ENCODE measurements at places on chromosomes 4 and X.

GRCh38 chr4:108646706-108647105, 3.7 kb upstream of the OSTC start:
- no peak for DNase-seq

- no peak for DNase-seq
Observed at GRCh38 chrX:9390693-9391368, 74.0 kb upstream of the TBL1X start.

- DNase-seq: no peak
Observed at GRCh38 chr4:167774646-167775045, 317.7 kb upstream of the ANXA10 start.

DNA sequence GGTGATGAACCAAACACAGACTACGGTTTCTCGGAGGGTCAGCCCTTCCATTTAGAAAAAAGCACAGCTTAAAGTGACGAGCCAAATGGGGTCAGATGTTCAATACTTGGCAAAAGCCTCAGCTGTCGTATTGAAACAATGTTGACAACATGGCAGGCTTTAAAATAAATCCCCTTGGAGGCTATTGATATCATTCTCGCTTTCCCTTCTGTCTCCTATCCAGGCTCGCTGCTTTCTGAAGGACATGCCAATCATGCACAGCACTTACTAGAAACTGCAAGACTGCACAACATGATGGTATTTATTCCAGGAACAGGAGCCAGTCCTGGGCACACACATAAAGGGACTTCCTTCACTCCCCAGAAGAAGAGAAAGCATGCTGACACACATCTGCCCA, 137.9 kb downstream of the SLC7A11 start:
- no peak for DNase-seq

GRCh38 chr4:125311503-125311902, 3.3 kb upstream of the FAT4 start:
- DNase-seq: no peak

GRCh38 chr4:108881986-108882385, 119.1 kb upstream of the ETNPPL start:
- DNase-seq: no peak

DNA sequence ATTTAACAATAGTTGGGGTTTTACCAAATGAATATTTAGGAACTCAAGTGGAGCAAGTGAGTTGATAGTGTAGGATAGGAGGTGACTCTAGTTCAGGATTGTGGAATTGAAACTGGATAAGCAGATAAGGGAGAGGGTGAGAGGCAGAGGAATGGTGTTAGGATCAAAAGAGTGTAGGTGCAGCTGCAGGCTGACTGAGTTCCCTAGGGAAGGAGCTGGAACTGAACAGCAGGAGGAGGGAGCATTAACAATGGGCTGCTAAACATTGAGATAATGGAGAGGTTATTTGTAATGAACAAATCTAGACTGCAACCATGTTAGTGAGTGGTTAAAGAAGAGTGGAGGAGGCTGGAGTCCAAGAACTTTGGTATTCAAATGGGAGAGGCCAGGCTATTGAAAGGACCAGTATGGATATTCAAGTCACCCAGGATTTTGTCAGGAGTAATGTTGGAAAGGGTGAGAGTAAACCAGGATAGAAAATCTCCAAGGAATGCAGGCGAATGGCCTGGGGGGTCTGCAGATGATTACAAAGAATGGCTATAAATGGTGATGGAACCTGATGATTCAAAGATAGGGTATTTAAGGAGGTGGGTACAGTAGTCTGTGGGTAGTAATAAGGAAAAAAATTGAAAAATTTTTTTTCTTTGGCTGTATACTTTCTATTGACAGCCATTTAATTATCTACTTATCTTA, 497.1 kb upstream of the TENM3 start:
- DNase-seq: no peak

DNA sequence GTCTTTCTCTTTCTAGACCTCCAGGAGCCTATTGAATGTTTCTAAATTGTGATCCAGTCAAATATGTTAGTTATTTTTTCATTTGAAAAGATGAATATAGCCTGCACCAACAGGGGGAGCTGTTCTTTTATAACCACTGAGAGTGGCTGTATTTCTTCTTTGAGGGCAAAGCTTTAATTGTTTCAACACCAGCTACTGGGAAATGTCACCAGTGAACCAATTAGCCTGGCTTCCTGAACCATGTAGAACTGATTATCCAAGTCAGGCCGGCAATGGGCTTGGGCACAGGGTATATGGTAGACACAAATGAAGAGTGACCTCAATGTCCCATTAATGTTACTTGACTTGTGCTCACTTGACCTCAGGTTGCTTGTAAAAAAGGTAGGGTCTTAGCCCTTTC, 4.8 kb upstream of the DAPP1 start:
- DNase-seq: no peak

DNA sequence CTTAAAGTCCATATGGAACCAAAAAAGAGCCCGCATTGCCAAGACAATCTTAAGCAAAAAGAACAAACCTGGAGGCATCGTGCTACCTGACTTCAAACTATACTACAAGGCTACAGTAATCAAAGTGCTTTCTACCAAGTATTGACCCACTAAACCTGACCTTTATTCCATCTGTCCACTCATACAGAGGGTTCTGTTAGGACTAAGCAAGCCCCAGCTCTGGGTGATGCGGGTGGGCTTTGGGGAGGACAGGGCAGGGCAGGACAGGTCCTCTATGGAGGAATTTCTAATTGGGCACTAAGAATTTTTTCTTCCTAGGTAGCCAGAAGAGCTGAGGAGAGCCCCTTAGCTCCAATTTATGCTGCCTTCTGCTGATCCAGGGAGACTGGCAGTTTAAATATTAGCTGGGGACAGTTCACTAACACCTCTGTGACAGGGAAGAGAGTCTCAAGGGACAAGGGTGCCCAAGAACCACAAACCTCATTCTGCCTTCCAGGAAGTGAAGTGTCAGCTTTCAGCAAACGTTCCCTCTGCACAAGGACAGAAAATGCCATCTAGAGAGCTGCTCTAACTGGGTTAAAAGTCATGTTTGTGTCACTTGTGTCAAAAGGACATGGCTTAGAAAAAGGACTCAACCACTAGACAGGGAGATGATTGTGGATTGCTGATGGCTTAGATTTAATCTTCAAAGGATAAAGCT, 143.2 kb downstream of the KIT start:
- no peak for DNase-seq

DNA sequence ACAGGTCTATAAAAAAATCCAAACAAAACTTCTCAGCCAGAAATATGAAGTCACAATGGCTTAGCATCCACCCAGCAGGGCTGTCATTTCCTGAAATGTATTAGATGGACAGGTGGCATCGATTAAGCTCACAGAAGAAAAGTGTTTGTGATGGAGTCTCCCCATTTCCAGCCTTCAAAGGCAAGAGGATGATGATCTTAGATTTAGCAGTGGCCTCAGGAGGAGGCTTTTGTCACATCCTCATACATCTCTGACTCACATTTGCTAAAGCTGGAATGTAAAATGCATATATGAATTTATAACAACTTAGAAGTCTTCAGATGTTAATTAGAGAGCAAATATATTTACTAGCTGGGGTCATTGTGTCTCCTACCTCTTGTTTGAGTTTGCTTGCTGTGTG, 441.9 kb downstream of the SPRY1 start:
- no peak for DNase-seq

- DNase-seq: no peak
Observed at GRCh38 chr4:42152507-42153504, at the start of gene BEND4. Gene BEND4, minus strand, starts transcription at chr4:42152655. Its CDS starts 512 bp downstream, at chr4:42152143.

- DNase-seq: no peak
Observed at GRCh38 chr4:57124145-57124544, 14.0 kb upstream of the IGFBP7 start.

DNA sequence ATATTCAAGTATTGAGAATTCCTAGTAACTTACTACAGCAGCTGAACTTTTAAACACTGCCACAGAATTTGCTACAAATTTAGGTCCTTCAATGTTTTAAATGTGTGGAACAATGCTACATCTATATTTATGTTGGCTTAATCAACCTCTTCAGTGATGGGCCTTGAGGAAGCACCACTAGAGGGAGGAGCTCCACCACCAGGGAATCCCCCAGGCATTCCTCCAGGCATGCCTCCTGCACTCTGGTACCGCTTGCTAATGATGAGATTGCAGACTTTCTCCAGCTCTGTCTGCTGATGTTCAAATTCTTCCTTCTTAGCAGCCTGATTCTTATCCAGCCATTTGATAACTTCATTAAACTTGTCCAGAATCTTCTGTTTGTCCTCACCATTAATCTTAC, 190.8 kb downstream of the HTR2C start:
- DNase-seq: no peak

DNA sequence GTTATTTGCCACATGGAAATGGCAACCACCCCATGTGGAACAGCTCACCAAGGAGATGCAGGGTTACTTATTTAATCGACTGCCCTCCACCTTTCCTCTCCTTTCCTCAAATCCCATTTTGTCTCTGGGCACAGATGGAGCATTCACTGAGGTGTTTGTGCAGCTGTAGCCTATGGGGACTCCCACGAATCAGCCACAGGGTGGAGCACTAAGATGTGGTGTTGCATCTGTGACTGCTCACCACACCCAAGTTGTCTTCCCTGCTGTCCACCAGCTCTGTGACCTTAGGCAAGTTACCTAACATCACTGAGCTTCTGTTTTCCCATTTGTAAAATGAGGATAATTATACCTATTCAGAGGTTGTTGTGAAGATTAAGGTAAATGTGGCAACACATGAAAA, 252.4 kb upstream of the CPEB2 start:
- no peak for DNase-seq

DNA sequence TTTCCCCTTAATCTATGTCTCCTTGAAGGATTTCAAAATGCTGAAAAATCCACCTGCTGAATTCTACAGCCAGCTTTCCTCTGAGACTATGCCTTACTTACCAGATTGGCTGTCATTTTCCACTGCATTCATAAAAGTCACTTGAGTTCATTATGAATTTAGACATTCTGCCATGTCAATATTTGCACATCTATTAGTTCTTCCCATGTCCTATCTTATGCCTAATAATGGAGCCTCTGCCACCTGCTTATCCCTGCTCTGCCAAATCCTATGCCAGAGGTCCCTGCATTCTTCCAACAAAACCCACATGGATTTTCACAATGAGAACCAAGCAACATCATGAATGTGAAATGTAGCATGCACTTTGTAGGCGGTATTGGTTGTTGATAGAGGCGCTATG, 42.6 kb downstream of the GASK1B start:
- no peak for DNase-seq

DNA sequence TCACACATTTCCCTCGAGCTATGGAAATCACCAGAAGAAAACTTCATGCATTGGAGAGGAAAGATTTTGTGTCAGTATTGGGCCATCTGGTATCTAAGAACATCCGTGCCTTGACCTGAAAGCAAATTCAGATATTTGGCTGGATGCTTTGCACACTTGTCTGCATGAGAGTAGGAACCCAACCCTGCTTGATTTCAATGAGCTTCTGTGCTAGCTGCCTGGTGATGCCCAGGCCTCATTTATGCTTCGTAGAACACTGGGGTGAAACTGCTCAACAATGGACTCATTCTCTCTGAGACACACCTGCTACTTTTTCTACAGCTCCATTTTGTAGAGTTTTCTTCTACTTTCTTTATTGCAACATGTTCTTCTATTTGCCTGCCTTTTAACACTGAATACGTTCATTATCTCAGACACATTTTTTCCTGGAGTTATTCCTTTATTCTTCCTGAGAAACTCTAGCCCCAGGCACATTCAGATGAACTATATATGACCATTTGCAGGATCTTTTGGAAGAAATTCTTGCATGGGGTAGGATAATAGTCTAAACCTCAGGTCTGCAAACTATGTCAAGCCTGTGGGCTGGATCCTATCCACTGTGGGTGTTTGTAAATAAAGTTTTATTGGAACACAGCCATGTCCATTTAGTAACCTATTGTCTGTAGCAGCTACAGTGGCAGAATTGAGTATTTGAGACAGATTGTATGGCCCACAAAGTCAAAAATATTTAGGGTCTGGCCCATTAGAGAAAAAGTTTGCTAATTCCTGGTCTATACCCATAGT, 83.8 kb upstream of the CLCN4 start:
- no peak for DNase-seq

- no peak for DNase-seq
Observed at GRCh38 chr4:83581411-83582288, 45.7 kb downstream of the GPAT3 start.

DNA sequence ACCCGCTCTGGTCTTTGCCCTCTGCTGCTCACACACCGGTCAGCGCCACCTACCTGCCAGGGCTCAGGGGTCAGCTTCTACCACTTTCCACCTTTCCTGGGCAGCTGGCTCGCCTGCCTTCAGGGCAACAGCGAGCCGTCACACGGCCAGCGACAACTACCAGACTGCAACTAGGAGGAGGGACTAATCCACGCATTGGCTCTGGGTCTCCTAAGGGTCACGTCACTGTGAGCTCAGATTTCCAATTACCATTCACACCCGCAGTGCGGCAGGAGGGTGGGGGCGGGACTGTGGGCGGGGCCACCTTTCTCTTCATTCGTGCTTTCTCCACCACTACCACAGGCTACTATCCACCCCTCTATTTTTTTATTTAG, at the start of gene BEX5:
BEX5 (minus strand) TSS at position 172 of the 374 bp plus-strand sequence. CDS start 1,712 bp downstream, outside the sequence.
- no peak for DNase-seq

DNA sequence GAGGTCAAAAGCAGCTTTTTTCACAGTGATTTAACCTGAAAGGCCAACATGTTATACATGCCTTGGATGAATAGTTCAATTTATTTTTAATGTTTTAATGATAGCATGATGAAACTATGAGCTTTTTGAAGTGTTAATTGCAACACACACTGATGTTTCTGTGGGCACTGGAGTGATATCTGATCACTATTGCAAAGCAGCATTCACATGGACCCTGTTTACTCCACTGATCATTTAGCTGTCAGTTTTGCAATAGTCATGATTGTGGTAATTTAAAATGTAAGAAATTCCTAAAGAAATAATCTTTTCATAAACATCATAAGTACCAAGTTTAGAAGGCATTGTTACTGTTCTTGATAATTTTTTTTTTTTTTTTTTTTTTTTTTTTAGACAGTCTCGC, 74.1 kb downstream of the ARSJ start:
- DNase-seq: no peak

GRCh38 chrX:152806035-152806434, 24.5 kb downstream of the CETN2 start:
- no peak for DNase-seq

- DNase-seq: no peak
Observed at GRCh38 chr4:17045866-17046265, 147.4 kb upstream of the LDB2 start.

DNA sequence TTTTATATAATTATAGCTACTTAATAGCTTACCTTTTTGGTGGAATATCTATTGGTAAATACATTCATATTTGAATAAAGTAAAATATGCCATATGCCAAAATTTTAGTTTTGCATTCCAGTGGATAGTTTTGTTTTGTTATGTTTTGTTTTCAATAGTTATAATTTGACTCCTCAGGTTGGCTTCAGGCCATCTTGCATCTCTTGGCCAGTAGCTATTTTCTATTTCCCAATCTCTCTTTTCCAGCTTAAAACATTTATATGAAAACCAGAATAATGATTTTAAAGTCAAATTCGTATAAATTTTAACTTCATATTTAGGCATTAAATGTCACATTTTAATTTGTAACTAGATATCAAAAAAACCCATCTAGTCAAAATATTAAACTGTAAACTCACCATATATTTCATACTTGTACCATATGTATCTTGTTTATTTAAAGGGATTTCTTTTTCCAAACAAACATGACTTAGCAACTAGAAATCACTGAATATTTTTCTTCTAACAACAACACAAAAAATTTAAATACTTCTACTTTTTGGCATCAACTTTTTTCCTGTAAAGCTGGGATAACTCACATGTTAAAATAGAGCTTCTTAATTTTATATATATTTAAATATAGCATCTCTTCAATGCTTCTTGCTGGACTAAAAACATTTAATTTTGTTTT, 1209.6 kb downstream of the PCDH7 start:
- no peak for DNase-seq

GRCh38 chr4:166458756-166459155, 585.7 kb downstream of the TLL1 start:
- DNase-seq: no peak
